ENCODE measurements at places on chromosomes 16 and 17.

DNA sequence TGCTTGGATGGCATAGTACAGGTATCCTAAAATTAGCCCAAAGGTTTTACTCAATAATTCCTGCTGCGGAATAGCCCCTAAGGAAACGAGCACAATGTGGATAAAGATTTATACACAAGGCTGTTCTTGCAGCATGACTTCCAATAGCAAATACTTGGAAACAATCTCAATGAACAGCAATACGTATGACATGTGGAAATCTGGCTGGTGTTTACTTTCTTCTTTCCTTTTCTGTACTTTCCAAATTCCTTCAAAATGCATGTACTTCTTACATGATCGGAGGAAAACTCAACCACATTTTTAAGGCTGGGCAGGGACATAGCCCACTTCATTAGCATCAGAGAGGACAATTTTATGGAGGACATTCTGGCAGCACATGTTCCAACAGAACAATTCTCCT lies 86.6 kb downstream of the C16orf95 start:
- no peak for DNase-seq

- no peak for DNase-seq
Measured at GRCh38 chr17:49942947-49943346, 26.0 kb upstream of the DLX4 start.

DNA sequence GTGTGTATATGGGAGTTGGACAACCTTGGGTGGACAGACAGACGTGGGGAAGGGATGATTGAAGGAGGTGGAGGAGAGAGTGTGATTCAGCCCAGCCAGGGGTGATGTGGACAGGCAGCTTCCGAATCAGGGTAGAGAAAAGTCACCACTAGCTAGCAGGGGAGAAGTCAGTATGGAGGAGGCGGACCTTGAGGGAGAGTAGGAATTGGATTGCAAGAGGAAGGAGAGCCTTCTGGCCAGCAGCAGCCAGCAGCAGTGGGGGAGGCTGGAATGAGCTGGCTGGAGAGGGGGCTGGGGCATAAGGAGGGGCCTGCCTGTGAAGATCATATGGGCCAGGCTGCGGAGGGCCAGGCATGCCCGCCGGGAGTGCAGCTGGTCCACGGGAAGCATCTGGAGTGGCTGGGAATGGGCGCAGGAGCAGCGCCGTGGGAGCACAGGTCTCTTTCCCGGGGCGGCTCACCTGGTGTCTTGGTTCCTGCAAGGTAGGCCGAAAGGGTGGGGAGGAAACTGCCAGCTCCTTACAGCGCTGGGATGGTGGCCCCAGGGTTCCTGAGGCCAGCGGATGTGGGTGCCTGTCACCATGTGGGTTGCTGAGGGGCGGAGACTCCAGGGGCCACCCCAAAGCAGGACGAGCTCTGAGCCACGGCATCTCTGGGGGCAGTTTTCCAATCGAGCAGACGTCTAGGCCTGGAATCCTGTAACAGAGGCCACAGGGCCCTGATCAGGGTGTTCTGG lies 235.3 kb downstream of the SEC14L1 start:
- peak; percentile 68 for DNase-seq

DNA sequence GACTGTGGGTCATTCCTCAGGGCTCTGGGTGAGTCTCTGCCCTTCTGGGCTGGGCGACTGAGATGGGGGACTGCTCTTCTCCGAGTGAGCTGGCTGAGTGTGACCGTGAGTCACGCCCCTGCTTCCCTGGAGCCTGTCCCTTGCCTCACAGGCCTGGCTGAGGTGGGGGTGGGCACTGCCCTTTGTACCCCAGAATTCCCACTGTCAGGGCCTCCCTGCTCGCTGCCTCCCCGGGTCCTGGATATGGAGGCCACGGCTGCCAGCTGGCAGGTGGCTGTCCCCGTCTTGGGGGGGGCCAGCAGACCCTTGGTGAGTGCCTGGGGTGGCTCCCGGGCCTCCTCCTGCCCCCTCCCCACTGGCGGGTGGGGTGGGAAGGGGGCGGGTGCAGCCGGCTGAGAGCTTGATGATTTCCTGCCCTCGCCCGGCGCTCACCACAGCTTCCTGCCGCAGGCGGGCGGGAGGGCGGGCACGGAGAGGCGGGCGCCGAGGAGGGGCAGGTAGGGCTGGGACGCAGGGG lies at the start of gene LAT:
Gene LAT, plus strand, starts transcription at position 434 of the 517 bp plus-strand sequence. CDS start 366 bp downstream, outside the sequence.
- DNase-seq = peak; percentile 80

- DNase-seq = peak; percentile 39
Measured at GRCh38 chr16:15952265-15952711, 2.9 kb downstream of the ABCC1 start.

DNA sequence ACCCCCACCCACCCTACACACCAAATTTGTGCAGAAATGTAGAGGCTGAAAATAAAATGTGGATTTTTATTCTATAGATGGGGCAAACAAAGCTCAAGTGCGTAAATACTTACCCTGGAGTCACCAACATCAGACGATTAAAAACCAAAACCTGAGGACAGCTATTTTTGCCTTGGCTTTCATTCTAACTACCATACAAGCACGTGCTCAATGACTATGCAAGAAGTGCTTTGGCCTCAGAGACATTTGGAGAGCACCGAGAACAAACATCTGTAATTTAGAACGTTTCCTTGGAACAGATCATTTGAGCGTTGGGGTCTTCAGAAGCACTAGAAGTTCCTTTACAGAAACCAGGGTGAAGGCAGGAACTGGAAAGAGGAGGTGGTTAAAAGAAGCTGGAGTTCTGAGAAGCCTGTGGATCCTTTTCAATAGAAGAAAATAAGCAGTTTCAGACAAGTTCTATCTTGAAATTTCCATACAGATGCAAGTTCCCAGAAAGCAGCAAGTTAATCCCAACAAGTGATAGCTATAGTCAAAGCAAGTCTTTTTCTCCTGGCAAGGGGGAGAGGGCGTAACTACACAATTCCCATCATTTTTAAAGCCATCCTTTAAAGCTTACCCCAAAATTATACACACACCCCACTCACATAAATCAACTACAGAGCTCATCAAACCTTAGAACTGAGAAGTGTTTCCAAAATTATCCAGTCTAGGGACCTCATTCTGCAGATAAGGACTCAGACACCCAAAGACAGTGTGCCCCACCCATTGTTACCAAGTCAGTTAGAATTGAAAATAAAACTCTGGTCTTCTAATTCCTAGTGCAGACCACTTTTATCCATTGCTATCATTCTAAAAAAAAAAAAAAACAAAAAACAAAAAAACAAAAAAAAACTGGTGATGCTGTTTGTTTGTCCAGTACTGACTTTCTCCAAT lies 29.6 kb upstream of the CDRT4 start:
- DNase-seq = no peak

- DNase-seq = no peak
Measured at GRCh38 chr16:86734543-86735460, 156.5 kb downstream of the FOXL1 start.

DNA sequence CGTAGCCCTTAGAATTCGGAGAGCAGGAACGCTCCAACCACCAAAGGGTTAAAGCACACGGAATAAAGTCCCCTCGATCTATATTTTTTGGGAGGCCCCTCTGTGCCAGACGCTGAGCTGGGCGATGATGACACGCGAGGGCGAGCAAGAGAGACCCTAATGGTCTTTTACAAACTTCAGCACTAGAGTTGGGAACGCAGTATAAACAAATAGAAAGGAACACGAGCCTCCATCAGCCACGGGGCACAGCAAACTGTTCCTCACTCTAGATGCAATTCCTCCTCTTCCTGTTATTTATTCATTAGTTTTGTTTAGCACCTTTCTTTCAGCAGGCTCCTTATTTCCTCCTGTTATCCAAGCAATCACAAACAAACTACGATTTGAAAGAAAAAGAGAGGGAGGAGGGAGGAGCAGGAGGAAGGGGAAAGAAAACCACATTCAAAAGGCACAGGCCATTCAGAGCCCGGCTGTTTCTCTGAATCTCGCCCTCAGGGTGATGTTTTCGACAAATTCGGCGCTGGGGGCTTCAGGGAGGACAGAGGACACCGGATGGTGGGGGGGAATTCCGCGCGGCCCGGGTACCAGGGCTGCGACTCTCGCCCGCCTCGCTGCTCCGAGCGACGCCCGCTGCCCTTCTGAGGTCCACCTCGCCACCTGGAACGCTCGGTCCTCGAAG lies 1.6 kb downstream of the TOX3 start:
- no peak for DNase-seq

- peak; percentile 68 for DNase-seq
Measured at GRCh38 chr16:70737377-70738082, 51.7 kb upstream of the MTSS2 start.

GRCh38 chr16:7834771-7835431 lies 502.3 kb downstream of the RBFOX1 start:
- no peak for DNase-seq

- peak; percentile 90 for DNase-seq
Measured at GRCh38 chr17:38868817-38869525, 887 bp upstream of the LASP1 start.

DNA sequence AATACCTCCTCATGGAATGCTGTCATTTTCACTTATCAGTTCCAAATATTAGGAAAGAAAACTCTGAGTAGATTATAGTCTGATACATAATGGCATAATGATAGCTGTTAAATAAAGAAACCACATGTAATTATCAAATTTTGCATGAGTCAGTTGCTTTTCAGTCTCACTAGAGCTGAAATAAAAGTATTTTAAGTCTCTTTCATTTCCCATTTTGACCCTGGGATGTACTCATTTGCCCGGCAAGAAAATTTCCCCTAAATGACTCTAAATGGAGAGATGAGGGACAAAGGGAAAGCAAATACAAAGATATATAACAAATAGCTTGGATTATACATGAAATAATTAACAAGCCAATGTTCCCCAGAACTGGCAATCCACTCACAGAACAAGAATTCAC lies 47.9 kb upstream of the CPHXL start:
- DNase-seq = no peak

GRCh38 chr16:72050769-72051464 lies 3.4 kb upstream of the HP start:
- DNase-seq = no peak

DNA sequence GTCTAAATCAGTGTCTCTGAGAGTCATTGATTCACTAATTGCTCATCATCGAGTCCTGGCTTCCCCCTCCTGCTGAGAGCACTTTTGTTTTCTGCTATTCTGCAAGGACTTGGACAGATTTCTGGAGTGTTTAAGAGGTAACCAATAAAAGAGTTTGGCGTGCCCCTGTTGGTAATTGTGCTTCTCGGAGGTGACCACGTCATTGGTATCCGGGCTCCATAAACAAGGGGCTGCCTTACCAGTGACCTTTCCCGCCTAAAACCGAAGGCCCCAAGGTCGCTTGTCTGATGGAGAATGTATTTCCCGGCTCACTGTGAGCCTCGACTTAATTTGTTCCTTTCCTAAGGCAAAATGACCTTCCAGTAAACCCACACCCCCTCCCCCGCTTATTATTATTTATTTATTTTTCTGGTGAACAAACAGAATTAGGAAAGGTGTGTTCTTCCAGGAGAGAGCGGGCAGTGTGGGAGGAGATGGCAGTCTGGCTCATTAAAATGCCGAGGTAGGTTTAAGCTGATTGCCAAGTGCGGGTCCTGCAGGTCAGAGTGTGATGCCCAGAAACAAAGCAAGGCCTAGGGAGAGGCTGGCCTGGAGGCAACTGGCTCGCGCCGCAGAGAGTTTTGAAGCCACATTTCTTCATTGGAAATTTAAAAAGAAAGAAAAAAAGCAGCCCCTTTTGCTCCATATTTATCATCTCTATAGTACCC lies 30.2 kb downstream of the MSI2 start:
- no peak for DNase-seq

GRCh38 chr16:84065536-84066132 lies 23.0 kb upstream of the SLC38A8 start:
- DNase-seq = peak; percentile 35

DNA sequence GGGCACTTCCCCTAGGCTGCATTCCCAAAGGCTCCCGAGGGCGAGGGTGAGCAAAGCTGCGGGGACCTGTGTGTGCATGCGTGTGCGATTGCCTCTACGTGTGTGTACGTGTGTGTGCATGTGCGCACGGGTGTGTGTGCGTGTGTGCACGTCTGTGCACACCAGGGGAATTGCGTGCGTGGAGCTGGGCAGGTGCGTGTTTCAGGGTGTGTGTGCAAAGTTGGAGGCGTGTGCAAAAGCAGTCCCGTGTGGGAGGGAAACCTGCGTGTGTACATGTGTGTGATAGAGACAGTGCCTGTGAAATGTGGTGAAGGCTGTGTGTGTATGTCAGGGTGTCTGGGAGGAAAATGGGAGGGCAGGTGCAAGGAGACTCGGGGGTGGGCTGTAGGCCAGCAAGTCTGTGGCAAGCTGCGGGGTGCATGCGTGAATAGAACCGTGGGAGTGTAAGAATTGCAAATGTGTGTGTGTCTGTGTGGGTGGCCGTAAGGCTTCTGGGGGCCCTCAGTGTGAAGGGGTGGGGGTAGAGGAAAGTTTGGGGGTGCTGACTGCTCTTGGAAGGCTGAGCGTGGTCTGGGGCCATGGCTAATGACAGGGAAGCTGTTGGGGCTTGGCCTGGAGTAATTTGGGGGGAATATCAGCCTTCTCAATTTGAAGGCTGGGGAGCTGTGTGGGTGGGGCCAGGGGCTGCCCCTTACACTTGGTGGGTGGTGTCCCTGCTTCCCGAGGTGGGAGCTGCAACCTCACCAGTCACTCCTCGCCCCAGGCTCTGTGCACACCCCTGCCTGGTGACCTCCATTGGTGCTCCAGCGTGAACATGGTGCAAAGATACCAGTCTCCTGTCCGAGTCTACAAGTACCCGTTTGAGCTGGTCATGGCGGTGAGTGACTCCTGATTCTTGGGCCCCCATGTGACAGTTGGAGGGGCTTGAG lies 644 bp downstream of the SEC14L5 start:
- DNase-seq = no peak

- no peak for DNase-seq
Measured at GRCh38 chr17:49267912-49268311, 37.3 kb upstream of the PHOSPHO1 start.

DNA sequence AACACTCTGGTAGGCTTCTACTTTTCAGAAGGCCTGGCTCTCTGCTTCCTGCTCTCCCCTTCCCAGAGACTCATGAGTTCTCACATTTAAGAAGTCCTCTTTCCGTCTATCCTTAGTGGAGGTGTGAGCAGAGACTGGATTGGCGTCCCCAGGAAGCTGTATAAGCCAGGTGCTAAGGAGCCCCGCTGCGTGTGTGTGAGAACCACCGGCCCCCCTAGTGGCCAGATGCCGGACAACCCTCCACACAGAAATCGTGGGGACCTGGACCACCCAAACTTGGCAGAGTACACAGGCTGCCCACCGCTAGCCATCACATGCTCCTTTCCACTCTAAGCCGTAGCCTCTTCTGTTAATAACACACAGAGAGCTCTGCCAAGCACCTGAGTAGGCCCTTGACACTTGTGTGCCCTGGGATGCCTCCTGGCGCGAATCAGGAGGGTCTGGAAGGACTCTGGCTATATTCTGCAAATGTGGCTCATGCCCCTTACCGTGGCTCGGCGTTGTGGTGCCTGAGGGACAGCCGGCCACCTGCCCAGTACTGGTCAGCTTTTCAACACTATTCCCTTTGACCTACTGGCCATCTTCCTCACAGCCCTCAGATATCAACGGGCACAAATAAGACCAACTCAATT lies 13.9 kb downstream of the CYB5D2 start:
- DNase-seq = no peak

GRCh38 chr17:50491505-50491904 lies 12.8 kb downstream of the RSAD1 start:
- no peak for DNase-seq

DNA sequence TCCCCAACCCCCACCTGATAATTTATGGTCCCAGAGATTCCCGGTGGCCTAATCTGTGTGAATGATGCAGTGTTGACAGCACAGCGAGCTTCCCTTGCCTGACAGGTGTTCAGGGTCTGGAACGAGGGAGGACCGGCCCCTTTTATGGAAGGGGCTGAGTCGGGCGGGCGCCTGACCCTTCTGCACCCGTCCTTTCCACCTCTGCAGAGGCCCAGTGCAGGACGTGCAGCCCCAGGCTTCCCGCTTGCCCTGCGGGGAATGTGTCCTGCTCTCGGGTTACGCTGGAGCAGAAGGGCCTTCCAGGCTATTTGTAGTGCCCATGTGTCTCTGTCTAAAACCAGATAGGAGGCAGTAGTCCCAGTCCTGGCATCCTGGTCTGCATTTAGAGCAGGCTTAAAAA lies 16.2 kb downstream of the SMTNL2 start:
- no peak for DNase-seq

Data from CD4-positive, alpha-beta T cell treated with Interleukin-21 for 1 hour (primary cell).